H7 (cell line): ENCODE measurements at places on chromosomes 5 and 9.

GRCh38 chr9:16044579-16044881 is 491.7 kb downstream of the CCDC171 start:
- no peak for DNase-seq

DNA sequence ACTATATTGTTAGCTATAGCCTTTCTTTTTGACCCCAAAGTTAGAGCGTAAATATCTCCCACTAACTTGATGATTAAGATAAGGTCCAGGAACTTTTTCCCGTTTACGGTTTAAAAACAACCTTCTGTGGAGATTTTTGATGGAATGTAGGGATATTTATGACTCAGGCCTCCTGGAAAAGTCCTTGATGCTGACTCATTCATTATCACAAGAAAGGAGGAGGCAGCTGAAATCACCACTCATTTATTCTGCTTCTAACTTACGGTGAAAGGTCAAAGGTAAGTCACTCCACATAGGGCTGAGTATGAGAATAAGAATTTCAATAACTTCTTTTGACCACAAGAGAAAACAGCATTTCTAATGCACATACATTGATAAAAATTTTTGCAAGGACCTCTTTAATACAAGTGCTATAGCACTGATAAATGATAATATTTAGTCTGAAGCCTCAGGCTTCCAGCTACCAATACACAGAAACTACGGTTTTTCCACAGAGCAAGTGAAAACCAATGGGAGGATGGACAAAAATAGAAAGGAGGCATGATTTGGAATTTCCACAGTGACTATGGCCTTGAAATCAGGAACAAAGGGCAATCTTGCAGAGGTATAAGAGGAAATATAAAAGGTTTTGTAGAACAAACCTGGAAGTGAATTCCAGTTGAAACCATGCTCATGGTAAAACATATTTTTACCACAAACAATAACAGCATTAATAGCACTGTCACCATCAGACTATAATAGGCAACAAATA is 146.5 kb downstream of the PPP2R2B start:
- DNase-seq, result peak; percentile 10

DNA sequence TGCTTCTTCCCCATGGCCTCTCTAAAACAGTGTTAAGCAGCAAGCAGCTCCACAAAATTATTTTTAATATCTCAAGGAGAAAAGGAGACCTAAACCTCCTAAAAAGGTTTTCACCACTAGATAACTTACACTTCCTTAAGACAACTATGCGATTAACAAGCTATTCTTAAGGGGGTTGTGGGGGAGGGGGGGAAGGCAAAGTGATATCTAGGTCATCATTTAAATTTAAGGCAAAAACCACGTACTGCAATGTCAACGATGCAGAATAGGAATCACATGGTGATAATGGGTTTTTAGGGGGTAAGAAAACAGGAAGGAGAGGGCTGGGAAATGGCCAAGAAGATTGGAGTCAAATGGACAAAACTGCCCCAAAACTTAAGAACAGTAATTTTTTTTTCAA is 32.6 kb downstream of the CSNK1A1 start:
- no peak for DNase-seq

DNA sequence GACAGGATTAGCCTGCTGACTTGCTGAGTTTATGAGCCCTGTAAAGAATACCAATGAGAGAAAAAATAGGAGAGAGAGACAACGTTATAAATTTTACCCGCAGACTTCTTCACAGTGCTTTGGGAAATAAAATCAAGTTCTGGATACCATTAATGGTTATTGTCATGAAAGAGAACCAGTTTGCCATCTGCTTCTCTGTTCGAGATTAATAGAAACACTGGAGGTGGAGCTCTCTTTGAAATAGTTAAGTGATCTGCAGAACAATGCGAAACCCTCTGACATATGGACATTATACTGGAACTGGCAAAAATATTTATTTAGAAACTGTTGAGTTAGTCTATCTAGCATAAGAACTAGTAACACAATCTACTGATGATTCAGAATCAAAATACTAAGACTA is 500.7 kb downstream of the CDH12 start:
- DNase-seq, result no peak

DNA sequence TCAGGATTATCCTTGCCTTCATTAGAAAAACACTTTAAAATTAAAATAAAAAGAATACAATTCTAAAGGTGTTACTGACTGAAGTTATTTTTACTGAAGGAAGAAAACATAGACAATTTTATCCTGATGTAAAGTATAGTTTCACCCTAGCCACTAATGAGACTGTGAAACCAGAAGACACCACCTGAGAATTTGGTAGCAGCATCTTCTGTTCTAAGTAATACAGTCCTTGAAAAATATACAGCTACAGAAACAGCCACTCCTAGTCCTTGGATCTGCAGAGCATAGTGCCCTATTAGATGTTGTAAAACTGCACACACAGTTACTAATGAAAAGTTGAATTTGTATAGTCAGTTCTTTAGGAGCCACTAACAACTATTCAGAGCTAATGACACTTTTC is 377.7 kb downstream of the PRR16 start:
- no peak for DNase-seq

- no peak for DNase-seq
These were observed 33.0 kb downstream of the IRF1 start for GRCh38 chr5:132457371-132458225.

GRCh38 chr9:132970324-132971062 is 8.0 kb upstream of the GFI1B start:
- no peak for DNase-seq

DNA sequence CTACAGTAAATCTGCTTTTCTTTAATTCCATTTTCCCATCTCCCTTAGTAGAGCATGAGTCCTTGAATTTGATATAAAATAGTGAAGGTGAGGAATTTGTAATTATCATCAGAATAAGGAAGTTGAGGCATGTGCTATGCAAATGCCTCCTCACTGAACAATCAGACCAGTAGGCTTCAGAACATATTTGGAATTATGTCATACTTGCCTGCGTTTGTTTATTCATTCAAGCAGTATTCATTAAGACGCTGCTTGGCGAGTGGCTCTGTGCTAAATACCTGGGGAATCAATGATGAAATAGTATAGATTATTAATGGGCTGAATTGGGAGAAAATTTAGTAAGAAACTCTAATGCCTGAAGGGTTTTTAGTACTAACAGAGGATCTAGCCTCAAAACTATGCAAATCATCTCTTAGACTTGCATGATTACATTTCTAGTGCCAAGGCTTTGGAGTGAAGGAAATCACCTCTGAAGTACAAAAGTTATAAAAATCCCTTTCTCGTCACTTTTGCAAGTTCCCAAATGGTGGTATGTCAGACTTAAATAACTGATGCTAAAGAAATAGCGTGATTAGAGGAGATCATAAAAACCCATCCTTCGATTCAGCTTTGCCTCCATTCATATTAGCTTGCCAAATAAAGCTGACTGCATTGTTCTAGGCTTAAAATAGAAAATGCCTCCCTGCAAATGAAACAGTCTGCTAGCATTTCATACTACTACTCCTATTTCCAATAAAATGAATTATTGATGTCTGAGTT is 141.7 kb downstream of the PCSK5 start:
- DNase-seq, result no peak

DNA sequence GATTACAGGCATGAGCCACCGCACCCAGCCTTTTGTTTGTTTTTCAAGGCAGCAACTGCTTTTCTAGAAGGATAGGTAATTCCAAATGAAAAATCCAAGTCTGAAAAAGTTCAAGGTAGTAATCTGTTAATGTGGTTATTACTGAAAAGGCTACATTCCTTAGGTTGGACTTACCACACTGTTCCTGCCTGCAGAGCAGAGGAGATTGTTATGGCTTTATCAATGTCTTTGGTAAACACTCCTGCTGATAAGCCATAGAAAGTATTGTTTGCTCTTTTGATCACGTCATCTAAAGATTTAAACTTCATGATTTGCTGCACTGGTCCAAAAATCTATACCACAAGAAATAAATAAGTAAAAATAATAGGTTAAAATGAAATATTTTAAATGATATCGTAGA is 43.4 kb downstream of the ALDH1A1 start:
- DNase-seq, result no peak

DNA sequence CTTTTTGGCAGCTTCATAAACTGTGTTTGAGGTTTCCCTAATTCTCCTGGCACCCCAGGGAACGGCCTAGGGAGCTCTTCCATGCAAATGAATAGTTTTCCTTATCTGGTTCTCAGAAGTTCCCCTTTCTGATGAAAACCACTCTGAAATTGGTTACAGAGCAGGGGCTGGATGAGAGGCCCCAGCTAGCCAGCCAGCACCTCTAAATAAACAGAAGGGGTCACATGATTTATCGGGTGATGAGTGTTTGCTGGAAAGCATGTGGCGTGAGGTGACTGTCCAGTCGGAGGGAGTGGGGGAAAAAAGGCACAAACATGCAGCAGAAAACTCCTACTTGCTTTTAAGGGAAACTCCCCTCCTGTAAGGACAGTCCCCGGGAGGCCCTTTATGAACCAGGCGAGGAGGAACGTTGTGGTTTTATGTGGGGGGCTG is 261.2 kb upstream of the ANKRD55 start:
- DNase-seq, result no peak
